ENCODE measurements at places on chromosomes 7 and 10.

DNA sequence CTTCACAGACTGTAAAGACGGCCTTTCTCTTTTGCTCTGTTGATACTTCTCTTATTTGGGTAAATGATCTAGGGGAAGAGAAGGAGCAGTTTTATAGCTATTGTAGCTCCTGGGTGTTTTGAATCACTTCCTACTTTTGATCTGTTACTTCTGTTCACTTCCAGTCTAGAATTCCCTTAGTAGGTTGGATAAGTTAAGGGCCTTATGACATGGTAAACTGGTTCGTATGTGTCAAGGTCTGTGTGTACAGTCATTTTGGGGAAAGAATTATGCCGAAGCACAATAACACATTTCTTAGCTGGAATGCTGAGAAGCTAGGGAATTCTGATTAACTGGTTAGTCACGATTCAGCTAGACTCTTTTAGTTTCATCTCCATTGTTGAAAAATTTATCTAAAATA, 8.1 kb downstream of the DENND10 start:
- no peak for DNase-seq

GRCh38 chr7:4648111-4648510, 34.0 kb upstream of the FOXK1 start:
- no peak for DNase-seq

DNA sequence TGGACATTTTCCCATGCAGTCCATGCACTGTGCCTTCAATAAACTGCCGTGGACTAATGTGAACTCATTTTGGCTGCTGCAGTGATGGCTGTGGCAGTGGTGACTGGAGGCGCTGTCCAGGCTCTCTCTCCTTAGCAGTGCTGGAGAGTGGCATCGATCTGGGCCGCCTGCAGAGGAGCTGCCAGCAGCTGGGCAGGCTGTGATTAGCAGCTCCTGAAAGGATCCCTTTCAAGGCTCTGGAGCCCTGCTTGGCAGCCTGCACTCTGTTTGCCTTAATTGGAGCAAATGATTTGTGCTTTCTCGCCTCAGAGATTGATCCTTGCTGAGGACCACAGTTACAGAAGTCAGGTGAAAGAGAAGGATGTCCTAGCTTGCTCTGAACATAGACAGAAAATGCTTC, 130.1 kb upstream of the VWC2 start:
- no peak for DNase-seq

- DNase-seq = no peak
These were observed 118.4 kb downstream of the PLPP4 start for GRCh38 chr10:120575411-120575810.

GRCh38 chr7:158810846-158811245, 18.5 kb downstream of the ESYT2 start:
- DNase-seq = no peak

DNA sequence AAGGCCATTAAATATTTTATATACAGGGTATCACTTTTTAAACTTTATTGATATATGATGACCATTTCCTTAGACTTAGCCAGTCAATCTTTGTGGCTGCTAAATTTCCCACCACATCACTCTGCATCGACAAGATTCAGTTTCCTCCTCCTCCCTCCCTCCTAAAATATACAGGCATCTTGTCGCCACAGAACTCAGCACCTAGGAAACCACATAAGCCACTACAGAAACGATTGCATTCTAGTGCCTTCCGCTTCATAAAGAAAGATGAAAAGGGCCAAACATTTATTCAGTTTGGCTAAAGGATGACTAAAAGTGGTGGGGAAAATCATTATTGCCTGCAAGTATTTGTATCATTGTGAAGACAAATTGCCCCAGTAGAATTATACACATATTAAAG, 30.7 kb downstream of the ERCC6 start:
- DNase-seq = no peak

GRCh38 chr10:21516242-21517131, 9.0 kb downstream of the SKIDA1 start:
- DNase-seq = peak; percentile 76

DNA sequence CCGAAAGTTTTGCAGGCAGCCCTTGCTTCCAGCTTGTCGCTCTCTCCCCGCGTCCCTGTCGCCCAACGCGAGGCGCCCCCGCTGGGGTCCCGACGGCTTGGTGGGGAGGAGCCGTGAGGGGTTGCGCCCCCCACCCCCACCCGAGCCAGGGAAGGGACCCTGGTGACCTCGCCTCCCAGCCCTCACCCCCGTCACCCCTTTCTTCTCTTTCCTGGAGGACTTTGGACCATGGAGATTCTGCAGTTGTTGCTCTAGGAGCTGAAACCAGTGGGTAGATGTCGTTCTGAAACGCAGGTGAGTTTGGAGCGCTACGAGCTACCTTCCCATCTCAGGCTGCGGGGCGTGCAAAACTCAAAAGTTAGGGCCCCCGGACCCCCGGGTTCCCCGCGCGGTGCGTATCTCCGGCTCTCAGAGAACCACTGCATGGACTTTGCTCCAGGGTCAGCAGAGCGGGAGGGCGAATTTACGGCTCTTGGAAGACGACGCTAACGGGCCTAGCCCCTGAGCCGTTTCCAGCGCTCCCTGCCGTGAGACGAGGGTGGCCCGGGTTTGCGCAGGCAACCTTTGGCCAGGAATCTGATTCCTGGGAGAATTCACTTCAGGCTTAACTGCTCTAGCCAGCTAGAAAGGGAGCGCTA, 684 bp upstream of the ATXN7L1 start:
- peak; percentile 79 for DNase-seq

DNA sequence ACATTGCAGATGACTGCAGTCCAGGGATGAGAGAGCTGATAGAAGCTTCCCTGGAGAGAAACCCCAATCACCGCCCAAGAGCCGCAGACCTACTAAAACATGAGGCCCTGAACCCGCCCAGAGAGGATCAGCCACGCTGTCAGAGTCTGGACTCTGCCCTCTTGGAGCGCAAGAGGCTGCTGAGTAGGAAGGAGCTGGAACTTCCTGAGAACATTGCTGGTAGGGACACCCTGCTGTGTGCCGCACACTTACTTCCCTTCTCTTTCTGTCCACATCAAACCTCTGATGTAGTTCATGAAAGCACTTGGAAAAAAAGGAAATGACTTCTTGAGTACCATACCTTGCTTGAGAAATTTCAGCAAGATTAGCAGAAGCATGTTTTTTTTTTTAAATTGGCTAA, 25.3 kb downstream of the MAP3K8 start:
- no peak for DNase-seq

DNA sequence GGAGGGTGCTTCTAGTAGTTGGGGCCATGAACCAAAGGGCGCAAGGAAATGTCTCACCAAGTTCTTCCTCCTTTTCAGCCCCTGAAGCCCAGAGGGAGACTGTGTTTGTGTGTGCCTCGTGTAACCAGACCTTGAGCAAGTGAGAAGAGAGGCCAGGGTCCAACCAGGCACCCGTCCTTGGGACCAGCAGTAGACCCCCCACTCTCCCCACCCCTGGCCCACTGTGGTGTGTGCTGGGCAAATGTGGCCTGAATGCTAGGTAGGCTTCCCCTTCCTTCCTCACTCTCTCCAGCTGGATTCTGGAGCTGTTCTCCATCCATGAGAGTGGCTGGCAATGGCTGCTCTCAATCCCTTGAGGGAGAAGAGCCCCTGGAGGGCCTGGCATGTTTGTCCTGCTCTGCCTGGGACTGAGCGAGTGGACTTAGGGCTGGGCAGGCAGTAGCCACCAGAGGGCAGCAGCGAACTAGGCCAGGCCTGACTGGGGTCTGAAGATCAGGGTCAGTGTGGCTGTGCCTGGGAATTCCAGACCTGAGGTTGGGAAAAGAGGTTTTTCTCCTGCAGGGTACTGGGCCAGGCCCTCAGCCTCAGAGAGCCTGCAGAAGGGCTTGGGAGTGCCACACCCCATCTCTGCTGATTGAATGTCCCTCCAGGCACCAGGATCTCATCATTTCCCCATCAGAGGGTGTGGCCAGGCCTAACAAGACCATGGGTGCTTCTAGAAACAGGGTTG, 12.5 kb downstream of the SFRP5 start:
- DNase-seq = no peak
